ENCODE measurements at places on chromosomes 4 and X.

DNA sequence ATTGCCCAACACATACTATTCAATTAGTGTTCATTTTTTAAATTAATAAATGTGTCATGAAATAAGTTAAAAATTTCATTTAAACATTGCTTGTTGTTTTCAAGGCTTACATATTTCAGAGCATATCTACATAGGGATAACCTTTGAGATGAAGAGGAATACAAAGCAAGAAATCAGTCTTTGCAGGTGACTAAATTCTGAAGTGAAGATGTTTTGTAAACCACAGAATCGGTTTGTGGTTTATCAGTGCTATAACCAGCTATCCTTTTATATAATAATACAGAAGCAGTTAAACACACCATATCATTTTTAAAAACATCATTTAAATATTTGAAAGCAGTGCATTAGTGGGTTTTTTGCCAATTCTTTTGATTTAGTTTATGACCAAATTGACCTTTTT, 26.9 kb downstream of the FAM241A start:
- H3K4me1 ChIP-seq: no peaks in the 10 kb centered on the region
- no peak overlapping the region for H3K4me3 ChIP-seq
- H3K27me3 ChIP-seq: no peaks in the 10 kb centered on the region
- H3K36me3 ChIP-seq: peaks cover 2% of the 10 kb centered on the region
- H3K27ac ChIP-seq: no peak overlapping the region
- DNase-seq: no peak

GRCh38 chrX:11381464-11381863, 88.3 kb downstream of the AMELX start:
- no peak overlapping the region for H3K4me3 ChIP-seq
- no peaks in the 10 kb centered on the region for H3K27me3 ChIP-seq
- peaks cover 7% of the 10 kb centered on the region for H3K4me1 ChIP-seq

DNA sequence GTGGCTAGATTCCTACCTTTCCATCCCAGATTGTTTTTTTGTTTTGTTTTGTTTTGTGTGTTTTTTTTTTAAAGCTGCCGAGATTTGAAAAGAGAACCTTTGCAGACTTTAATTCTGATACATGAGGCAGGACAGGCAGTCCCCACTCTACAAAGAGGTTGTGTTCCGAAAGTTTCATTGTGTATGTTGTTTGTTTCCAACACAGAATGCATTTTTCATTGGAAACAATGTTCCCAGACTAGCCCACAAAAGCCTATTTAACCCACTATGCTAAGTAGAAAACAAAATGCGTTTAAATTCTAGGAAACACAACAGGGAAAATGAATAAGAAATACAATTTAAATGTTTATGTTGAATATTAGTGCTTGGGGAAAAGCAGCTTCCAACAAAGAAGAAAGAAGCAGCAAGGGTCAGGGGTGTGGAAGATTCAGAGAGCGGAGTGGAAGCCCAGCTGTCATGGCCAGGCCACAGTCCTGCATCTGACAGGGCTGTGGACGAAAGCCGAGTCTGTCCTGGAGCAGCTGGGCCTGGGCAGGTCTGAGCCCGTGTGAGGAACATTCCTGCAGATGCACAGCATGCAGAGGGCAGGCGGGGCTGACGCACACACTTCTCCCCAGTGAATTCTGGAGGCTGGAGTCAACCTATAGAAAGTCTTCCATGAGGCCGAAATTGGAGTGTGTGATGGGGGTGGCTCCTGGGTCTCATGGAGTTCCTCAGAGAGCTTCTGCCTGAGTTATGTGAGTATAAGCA, 12.4 kb upstream of the SETD7 start:
- no peaks in the 10 kb centered on the region for H3K36me3 ChIP-seq
- no peaks in the 10 kb centered on the region for H3K4me1 ChIP-seq
- no peak for DNase-seq
- H3K4me3 ChIP-seq: no peak overlapping the region

DNA sequence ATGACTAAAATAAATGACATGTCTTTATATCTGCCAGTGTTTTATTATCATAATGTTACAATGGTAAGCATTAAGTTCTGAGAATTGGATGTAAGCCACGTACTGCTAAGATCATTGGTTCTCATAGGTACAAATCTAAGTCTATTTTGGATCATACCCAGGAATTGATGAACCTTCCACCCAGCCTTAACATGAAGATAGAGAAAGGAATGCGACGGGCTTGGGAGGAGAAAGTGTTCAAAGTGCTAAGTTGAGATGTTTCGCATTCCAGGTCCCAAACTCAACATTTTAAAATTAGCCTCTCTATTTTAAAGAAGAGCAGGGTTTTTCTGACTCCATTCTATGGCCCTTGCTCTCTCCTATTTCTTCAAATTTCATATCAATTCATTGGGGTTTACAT, 54.9 kb upstream of the FRAS1 start:
- DNase-seq: no peak
- H3K27me3 ChIP-seq: no peaks in the 10 kb centered on the region
- H3K36me3 ChIP-seq: no peaks in the 10 kb centered on the region
- H3K4me3 ChIP-seq: no peak overlapping the region
- H3K27ac ChIP-seq: no peak overlapping the region

GRCh38 chr4:120916937-120917336, 5.6 kb downstream of the PRDM5 start:
- no peaks in the 10 kb centered on the region for H3K36me3 ChIP-seq
- H3K27me3 ChIP-seq: no peaks in the 10 kb centered on the region
- H3K27ac ChIP-seq: no peak overlapping the region
- no peak for DNase-seq
- H3K4me1 ChIP-seq: peaks cover 2% of the 10 kb centered on the region
